ENCODE measurements at places on chromosomes 7 and 10.

GRCh38 chr7:149334219-149334618 is 72.2 kb downstream of the ZNF783 start:
- DNase-seq = no peak

GRCh38 chr7:105429746-105430612 is 41.3 kb upstream of the SRPK2 start:
- peak; percentile 32 for DNase-seq

DNA sequence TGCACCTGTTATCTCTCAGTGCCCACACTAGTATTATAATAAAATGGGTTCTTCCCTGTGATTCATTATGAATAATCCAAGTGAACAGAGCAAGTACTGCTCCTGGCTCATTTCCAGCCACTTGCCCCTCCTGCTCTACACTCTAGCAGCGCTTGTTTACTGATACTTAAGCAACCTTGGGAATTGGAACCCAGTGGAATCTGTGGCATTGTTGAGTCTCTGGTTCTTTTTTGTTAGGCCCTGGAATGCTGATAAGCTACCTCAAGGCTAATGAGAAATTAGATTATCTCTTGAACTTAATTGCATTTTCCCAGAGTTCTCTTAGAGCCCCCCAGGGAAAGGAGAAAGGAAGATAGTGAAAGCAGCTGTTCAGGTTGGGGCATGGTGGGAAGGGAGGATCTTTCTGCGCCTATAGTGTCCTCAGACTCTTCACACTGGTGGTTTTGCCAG is 34.0 kb downstream of the PRKAR2B start:
- DNase-seq = no peak

- no peak for DNase-seq
These were observed 67.0 kb downstream of the FGFR2 start for GRCh38 chr10:121531076-121531829.

GRCh38 chr7:2263176-2263575 is 21.1 kb downstream of the NUDT1 start:
- no peak for DNase-seq

- DNase-seq = no peak
These were observed 350.1 kb downstream of the HGF start for GRCh38 chr7:81419731-81420130.

GRCh38 chr10:27998178-27998953 is 513 bp downstream of the ODAD2 start:
- DNase-seq = no peak

GRCh38 chr7:1979591-1980560 is 252.9 kb downstream of the MAD1L1 start:
- no peak for DNase-seq

DNA sequence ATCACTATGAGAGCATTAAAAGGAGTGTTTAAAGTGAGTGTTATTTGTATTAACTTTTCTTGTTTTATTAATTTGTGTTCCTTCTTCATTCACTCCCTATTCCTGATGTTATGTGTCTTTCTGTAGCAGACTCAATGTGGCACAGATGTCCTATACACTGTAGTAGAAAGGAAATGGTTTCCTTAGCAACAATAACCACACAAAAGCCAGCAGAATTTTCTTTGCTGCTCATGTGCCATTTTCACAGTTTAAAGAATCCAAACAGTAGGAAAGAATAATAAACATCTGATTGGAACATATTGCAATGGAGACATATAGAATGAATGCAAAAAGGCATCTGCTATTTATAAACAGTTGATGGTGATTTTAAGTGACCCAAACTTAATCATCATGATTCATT is 763.6 kb downstream of the PHTF2 start:
- DNase-seq = no peak

DNA sequence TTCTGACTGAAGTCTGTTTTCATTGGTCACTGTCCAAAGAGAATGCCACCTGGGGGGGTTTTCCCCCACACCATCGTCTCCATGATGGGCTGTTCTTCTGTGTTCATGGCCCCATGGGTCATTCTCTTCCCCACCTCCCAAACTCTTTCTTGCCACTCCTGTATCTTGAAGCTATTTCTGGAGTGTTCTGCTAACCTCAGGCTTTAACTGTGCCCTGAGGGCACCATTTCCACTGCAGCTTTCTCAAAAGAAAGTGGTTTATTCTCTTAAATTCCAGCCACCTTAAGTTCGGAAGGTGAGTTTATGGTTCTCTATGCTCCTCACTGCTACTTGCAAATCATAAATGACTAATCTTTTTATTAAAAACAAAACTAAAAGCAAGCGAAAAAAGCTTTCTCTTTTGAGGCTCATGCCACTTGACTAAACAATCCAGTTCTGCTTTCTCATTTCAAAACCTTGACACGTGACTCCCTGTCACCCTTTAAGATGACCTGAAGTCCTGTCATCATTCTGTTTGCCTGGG is 7.4 kb upstream of the APBB1IP start:
- no peak for DNase-seq

- DNase-seq = no peak
These were observed 54.0 kb downstream of the DOCK4 start for GRCh38 chr7:112152186-112152585.

DNA sequence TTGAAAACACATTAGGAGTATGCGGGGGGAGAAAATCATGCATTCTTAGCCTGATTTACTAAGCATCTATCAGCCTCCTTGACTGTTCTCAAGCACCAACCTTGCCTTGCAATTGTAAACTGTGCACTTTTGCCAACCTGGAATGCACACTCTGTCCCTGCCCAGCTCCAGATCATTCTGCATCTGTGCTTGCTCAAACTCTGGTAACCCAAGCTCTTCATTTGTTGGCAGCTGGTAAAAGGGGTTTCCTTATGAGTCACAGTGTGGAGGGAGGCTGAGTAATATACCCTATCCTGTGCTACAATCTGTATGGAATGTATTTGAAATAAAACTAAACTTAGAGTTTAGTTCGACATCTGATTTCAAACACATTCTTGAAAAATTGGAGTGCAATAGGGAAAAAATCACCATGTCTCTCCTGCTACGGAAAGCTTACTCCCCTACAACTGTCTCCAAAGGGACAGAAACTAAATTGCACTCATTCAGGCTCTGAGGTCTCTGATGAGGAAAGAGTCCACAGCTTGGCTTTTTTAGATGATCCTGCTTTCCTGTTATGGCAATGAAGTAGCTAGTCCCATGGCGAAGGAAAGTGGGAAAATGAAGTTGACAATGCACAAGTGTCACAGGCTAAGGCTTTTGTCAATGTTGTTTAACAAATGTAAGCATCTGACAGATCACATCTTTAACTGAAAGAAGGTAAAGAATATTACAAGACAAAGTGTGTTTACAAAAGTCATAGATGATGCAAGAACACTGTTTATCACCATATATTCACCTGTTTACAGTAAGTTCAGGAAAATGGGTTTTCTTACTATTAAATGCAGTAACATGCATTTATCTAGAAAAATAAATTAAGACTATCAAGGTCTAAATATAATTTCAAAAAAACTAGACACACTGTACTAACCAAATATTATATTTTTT is 61.9 kb downstream of the TES start:
- no peak for DNase-seq

DNA sequence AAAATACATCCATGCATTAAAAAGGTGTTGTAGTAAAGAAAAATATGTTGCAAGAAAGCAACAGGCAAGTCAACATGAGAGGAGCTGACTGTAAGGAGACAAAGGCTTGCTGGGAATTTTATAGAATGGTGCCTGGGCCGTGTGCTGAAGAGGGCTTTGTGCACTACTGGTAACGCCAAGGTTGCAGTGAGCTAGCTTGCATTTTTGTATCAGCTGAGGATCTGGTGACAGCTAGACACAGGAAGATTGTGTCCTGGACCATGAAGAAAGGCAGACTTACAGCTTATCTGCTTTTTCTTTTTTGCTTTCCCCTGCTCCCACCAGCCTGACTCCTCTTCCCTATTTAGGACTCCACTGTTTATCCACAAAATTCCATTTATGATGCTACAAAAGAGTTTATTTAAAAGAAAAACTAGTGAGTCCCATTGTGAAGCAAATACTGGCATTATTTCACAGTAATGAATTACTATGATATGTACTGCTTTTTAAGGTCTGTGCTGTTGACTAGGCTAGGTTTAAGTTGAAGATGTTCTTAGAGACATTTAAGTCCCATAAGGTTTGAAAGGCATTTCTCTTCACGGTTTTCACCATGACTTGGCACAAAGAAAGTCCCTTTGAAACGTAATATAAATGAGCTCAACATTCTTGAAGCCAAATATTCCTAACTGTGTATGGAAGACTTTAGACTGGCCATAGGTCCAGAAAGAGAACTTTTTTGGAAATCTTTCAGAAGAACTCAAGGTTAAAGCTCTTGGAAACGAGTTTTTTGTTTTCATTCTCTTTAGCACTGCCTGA is 88.6 kb downstream of the SEC23IP start:
- no peak for DNase-seq

DNA sequence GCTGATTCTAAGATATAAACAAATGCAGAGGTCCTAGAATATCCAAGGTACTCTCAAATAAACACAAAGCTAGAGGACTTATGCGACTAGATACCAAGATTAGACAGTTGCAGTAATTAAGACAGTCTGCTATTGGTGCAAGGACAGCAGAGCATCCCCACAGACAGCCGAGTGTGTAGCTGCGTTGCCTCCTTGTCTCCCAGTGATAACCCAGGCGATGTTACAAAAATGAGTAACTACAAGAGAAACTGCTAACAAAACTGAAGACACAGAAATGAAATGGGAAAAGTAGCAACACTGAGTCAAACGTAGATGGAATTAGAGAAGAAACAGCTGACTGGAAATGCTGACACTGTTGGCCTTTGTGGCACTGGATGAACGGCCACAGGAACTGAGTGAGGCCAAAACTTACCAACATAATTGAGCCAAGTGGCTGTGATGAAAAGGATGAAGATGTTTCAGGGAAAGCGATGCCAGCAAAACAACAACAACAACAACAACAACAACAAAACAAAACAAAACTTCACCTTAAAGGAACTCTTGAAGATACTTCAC is 54.3 kb downstream of the BAIAP2L1 start:
- DNase-seq = no peak

GRCh38 chr10:91909117-91909677 is at the start of gene FGFBP3:
Gene FGFBP3, minus strand, starts transcription at chr10:91909486. Its CDS starts 517 bp downstream, at chr10:91908969.
- DNase-seq = no peak

GRCh38 chr7:148903504-148903903 is 19.4 kb upstream of the EZH2 start:
- DNase-seq = no peak

DNA sequence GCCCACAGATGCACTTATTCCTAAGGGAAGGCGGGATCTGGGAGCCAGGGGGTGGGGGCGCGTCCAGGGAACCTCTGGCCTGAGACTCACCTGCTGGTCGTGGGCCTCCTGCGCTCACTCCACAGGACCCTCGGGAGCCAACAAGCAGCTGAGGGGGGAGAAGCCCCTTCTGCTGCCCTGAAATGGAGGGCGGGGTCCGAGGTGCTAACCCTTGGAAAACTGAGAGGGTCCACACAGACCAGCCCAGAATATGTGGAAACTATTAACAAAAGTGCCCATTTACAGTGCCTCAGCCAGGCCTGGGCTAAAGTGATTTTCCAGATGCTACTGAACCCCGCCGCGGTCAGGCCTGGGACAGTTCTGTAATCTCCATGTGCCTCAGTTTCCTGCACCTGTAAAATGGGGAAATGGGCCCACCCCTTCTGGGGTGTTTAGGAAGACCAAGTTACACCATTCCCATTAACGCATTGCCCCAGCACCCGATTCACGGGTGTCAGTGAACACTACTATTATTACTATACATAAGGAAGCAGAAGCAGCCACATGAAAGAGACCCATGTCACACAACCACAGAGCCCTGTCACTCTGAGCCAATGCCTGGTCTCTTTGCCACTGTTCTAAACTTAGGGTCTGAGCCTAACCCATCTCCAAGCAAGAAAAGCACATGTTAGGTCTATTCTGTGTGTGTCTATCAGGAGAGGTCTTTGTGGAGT is 630 bp upstream of the VSTM4 start:
- no peak for DNase-seq

GRCh38 chr10:86105640-86106039 is 261.0 kb downstream of the GRID1 start:
- DNase-seq = no peak

- DNase-seq = no peak
These were observed 258.3 kb downstream of the GATA3 start for GRCh38 chr10:8312781-8313180.

DNA sequence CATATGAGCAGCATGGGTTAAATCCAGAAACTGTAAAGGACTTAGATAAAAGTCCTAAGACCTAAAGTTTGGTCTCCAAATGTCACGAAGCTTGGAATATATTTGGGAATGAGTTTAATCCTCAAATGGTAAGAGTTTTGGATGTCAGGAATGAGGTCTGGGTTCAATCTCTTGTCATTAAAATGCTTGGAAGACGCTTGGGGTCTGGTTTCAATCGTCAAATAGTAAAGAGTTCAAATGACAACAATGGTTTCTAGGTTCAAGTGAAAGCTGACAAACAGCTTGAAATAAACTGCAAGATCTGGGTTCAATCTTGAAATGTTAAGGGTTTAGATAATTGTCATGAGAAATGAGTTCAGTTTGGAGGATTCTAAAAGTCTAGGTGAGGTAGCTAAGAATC is 385.5 kb upstream of the HPS1 start:
- no peak for DNase-seq

DNA sequence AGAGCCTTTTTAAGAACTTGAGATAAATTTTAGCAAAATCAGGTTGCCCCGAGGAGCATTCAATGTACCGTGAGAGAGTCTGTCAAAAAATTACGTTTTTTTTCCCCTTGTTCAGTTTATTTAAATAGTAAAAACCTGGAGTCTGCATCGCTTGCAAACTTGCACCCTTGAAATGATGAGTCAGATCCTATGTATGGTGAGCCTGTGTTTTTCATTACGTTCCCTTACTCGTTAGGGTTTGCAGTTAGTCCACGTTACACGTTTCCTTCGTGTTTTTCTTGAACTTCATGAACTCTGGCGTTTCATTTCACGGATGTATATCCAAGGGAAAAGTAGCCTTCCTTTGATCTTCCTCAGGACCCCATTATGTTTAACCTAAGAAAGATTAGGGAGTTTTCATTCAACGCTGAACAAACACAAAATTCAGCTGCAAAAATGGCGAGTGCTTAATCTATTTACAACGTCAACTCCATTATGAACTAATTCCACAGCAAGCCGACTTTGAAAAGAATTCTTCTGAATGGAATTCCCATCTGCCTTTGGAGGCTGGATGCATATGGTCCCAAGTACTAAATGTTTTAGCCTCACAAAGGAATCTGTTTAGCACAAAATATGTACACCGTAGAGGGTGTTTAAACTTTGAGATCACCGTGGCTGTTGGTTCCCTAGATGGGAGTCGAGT is 182.4 kb downstream of the MYOF start:
- DNase-seq = no peak

DNA sequence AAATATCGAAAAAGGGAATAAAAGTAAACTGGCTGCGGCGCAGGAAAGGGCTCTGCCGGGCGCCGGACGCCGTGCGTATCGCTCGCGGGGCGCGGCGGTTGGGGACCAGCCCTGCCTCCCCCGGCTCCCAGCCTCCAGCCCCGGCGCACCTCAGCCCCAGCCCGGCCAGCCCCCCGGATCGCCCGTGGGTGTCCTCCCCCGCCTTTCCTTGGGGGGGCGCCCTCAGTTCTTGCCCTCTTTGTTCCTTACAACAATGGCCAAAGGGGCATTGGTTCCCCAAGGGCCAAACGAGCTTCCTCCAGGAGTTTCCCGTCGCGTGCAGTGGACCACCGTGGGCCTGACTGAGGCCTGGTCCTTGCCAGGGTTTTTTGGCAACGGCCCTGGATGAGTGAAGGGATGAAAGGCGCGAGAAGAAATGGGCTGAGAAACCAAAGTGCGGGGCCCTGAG is 1.2 kb downstream of the MACROH2A2 start:
- no peak for DNase-seq

- DNase-seq = no peak
These were observed 141.1 kb downstream of the ELFN1 start for GRCh38 chr7:1810961-1811849.

- no peak for DNase-seq
These were observed 258.7 kb upstream of the SLC26A5 start for GRCh38 chr7:103704701-103705100.

GRCh38 chr7:427506-428103 is 92.0 kb downstream of the PDGFA start:
- no peak for DNase-seq
